Stimulated activated CD8-positive, alpha-beta memory T cell treated with anti-CD3 and anti-CD28 coated beads, Interleukin-15, amount 100 ng/mL, for 24 hours (primary cell): ENCODE measurements at places on chromosomes 3 and 15.

DNA sequence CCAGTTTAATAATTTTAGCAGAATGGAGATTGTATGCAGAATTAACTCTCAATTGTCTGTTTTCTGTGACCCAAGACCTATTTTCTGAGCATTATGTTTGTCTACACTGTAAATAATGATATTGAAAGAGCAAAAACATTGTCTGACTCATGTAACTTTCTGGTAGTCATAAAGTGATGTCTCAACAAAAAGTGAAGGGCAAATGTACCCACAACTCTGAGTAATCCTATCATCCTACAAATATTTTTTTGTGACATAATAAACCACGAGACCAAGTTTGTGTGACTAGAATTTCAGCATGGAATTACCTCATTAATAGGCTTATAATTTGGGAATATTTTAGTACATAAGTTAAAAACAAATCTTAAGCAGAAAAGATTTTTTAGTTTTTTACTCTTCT lies 15.4 kb upstream of the ABHD10 start:
- DNase-seq, result no peak

DNA sequence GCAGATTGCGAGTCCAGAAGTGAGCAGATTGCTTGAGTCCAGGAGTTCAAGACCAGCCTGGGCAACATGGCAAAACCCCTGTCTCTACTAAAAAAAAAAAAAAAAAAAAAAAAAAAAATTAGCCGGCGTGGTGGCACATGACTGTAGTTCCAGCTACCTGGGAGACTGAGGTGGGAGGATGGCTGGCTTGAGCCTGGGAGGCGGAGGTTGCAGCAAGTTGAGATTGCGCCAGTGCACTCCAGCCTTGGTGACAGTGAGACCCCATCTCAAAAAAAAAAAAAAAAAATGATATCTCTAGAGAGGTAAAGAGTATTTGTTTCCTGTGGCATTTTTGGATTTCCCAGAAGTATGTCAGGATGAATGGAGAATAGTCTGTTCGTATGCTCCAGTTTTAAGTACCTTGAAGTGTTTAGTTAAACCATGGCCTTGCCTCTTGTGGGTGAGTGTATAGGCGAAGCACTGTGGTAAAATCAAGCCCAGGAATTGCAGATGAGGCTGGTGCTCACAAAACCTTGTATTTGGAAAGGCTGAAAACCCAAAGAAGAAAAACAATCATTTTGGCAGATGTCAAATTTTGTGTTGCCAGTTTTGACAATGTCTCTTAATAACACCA lies 5.9 kb downstream of the CACNA1D start:
- DNase-seq, result no peak

DNA sequence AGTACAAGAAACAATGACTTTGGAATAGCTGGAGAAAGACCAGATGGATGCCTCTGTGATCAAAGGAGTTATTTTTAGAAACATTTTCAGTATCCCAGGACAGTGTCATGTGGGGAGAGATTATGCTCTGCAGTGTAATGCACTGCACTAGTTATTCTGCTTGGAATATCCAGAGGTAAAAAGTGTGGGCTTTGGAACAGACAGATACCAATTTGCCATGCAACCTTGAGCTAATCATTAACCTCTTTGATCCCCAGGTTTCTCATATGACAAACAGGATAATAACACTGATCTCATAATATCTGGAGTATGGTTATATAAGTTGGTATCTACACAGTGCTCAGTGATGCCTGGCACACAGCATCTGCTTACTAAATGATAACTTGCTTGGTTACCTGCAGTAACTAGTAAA lies 12.2 kb upstream of the SLC7A14 start:
- no peak for DNase-seq

- no peak for DNase-seq
Observed at GRCh38 chr3:46350262-46350565, 3.7 kb upstream of the CCR2 start.
